ENCODE measurements at places on chromosomes 3 and 15.

GRCh38 chr3:17491601-17492000 lies 250.8 kb downstream of the TBC1D5 start:
- DNase-seq = no peak

- DNase-seq = no peak
Measured at GRCh38 chr15:61157933-61158332, 71.2 kb downstream of the RORA start.

DNA sequence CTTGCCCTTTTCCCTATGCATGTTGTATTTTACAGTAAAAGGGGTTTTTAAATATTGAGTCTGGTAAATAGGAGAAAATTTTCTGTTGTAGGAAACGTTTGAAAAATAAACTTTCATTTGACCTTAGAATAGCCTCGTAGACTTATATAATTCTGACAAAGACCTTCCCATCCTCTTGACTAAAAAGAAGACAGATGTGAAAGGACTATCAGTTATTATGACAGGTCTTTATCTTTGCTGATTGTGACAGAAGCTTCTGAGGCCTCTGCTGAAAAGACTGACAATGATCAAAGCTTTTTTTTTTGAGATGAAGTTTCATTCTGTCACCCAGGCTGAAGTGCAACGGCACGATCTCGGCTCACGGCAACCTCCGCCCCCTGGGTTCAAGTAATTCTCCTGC lies 24.2 kb downstream of the C2CD4A start:
- DNase-seq = no peak

DNA sequence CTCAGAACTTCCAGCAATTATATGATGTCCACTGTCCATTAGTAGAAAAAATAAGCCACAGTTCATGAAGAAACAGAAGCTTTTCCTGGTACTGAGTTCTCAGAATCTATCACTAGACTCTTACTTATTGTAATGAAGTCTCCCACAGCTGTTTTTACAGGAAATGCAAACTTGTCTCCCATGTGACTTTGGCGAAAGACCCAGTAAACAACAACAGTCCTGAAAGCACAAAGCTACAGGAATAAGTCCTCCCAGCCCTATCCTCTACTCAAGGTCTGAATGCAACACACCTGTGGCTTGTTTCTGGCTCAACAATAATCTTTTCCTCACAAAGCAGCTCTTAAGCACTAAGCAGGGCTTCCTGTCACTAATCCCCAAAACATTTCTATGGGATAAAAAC lies 55.9 kb downstream of the EOMES start:
- no peak for DNase-seq

DNA sequence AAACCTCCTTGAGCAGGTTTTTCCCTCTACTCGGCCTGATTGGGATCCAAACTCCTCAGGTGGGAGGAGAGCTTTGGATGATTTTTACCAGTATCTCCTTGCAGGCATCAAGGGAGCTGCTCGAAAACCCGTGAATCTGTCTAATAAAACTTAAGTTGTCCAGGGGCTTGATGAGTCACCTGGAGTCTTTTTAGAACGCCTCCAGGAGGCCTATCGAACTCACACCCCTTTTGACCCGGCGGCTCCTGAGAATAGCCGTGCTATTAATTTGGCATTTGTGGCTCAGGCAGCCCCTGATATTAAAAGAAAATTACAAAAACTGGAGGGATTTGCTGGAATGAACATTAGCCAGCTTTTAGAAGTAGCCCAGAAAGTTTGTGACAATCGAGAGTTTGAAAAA lies 41.6 kb downstream of the ZBTB11 start:
- no peak for DNase-seq

GRCh38 chr3:155663467-155664212 lies 81.2 kb downstream of the PLCH1 start:
- no peak for DNase-seq

DNA sequence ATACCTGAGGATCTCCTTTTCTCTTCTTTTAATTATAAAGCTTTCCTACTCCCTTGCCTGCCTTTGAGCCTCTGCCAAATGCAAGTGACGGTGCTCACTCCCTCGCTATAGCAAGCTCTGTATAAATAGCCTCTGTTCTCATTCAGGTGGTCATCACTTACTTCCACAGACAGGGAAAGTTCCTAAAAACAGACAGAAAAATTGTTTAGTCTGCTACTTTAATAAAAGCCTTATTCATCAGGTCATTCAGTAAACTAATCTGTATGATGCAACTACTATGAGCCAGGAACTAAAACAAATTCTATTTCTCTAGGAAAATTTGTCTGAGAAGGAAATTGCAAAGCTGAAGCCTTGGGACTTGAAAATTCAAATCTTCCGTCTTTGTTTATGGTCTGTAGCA lies 10.2 kb upstream of the DLG1 start:
- no peak for DNase-seq

DNA sequence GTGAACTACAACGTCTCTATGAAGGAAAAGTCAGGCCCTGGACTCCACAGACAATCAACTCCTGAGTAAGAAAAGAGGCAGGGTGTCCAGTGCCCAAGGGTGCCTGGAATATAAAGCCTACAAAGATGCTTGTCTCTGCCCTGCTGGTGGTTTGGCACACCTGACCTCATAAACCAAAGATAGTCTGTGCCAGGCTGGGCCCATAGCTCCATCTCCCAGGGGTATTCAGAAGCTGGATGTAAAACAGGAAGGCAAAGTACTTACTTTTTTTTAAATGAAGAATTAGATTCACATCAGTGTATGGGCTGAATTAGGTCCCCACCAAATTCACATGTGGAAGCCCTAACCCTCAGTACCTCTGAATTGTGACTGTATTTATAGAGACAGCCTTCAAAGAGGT lies 66.6 kb upstream of the HERC1 start:
- DNase-seq = no peak

DNA sequence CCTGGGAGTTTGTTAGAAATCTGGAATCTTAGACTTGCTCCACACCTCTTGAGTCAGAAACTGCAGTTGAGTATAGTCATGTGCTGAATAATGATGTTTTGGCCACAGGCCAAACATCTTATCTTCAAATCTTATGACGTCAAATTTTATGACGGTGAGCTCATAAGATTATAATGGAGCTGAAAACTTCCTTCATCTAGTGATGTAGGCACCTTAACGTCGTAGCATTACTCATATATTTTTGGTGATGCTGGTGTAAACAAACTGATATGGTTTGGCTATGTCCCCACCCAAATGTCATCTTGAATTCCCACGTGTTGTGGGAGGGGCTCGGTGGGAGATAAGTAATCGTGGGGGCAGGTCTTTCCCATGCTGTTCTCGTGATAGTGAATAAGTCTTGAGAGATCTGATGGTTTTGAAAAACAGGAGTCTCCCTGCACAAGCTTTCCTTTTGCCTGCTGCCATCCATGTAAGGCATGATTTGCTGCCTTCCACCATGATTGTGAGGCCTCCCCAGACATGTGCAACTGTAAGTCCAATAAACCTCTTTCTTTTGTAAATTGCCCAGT lies 268.0 kb upstream of the PROK2 start:
- no peak for DNase-seq

- DNase-seq = no peak
Measured at GRCh38 chr3:64306745-64307144, 81.5 kb upstream of the PRICKLE2 start.

- DNase-seq = no peak
Measured at GRCh38 chr3:197511853-197512635, 43.7 kb downstream of the BDH1 start.

DNA sequence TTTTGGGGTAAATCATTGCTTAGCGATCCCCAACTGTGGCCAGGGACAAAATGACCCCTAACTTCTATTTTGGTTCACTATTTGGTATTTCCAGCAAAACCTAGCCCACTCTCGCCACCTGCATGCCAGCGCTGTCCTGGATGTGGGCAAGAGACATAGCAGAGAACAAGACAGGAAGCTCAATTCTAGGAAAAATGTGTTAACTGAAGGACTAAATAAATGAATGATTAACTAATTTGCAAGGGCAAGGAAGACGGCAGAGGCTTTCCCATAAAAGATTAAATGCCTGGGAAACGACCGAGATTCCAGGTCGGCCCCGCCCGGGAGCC lies 408 bp downstream of the NICN1 start:
- DNase-seq = no peak

- DNase-seq = no peak
Measured at GRCh38 chr3:50122661-50123391, 32.3 kb upstream of the SEMA3F start.

- DNase-seq = peak; percentile 25
Measured at GRCh38 chr3:143307613-143308183, 188.1 kb downstream of the CHST2 start.

GRCh38 chr3:97029972-97030371 lies 215.6 kb downstream of the EPHA6 start:
- DNase-seq = no peak

DNA sequence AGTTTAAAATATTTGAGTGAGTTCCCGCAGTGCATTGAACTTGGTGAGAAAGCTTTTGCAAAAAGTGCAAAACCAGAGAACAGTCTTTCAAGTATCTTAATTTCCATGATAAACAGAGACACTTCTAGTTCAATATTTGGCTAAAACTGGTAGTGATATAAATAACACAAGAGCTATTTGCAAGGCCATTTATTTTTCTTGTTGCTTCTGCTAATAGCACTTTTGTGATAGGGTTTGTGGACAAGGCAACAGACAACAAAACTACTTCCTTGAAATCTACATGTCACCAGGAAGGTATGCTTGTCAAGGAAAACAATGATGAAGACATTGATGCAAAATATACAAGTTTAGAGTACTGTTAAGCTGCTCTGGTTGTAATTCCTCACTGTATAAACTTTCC lies 1225.1 kb downstream of the OTOL1 start:
- no peak for DNase-seq

DNA sequence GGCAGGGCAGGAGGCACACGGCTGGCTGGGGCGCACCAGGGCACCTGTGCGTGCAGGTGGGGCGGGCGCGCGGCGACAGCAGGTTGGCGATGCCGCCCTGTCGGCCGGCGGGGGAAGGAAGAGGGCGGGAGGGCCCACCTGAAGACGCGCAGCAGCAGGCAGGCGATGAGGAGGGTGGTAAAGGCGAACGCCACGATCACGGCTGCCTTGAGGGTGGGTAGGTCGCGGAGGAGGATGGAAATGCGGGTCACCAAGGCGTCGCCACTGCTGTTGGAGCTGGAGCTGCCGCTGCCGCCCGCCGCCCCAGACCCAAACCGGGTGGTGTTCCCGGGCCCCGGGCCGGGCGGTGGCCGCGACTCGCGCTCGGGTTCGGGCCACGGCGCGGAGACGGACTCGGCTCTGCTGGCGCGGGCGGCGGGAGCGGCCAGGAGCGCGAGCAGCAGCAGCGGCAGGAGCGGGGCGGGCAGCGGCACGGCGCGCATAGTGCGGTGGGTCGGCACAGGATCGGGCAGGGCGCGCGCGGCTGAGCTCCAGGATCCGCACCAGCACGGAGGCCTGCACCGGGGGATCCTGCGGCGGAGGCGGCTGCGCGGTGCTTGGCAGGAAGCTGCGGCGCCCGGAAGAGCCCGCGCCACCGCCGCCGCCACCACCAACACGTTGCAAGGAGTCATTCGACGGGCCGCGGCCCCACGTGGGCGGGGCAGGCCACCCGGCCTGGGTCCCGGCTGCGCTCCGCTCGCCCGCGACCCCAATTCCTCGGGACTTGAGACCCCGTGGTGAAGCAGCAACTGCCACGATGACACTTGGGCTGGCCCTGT lies at the start of gene FAM174B:
FAM174B (minus strand) TSS at position 598 of the 818 bp plus-strand sequence.
- peak; percentile 27 for DNase-seq

DNA sequence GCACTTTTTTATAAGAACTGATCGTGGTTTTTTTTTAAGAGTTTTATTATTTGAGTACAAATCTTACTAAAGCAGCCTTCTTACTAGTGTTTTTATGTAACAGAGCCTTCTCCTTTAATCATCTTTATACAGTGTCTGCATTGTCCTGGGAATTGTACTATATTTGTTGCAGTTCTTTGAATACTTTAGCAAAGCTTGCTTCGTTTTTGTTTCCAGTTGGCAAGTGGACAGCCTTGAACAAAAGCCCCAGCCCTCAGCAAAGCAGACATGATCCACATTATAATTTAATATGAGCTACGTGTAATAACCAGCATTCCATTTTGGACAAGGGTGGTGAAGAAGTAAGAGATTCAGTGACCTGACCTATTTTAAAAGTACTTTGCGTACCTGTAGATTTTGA lies 112.2 kb upstream of the FLNB start:
- no peak for DNase-seq

- DNase-seq = no peak
Measured at GRCh38 chr3:45642731-45643152, 46.5 kb upstream of the SACM1L start.
